Progenitor cell of endocrine pancreas (in vitro differentiated cells): ENCODE measurements at places on chromosomes 16 and 17.

DNA sequence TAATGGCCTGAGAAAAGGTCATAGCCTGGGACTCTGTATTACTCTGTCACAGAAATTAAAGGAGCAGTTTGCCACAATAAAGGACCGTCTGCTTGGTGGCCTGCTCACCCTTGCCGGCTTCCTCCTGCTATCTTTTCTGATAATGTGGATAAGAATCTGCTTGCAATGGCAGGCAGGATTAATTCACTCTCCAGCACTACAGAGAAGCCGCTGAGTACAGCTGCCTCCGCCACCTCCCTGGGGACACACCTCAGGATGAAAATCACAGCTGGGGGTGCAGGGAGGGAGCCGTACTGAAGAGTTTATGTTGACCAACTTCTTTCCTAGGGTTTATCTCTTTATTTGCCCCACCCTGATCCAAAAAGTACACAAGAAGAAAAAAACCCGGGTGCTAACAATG, 245.9 kb upstream of the RPL38 start:
- no peak for DNase-seq

DNA sequence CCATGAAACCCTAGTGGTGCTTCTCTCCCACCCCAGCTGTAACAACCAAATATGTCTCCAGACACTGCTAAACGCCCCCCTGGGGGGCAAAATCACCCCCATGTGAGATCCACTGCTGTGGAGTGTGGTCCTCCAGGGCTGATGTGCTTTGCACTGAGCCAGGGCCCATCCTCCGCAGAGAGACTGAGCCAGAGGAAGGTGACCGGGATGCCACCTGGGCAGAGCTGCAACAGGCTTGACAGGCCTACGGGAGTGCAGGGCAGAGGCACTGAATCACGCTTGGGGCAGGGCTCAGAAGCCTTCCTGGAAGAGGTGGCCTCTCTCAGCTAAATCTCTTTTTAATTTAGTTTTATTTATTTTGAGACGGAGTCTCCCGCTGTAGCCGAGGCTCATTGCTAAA, 4.4 kb downstream of the GJD3 start:
- DNase-seq, result no peak

GRCh38 chr16:19753815-19754643, 36.0 kb downstream of the IQCK start:
- no peak for DNase-seq

DNA sequence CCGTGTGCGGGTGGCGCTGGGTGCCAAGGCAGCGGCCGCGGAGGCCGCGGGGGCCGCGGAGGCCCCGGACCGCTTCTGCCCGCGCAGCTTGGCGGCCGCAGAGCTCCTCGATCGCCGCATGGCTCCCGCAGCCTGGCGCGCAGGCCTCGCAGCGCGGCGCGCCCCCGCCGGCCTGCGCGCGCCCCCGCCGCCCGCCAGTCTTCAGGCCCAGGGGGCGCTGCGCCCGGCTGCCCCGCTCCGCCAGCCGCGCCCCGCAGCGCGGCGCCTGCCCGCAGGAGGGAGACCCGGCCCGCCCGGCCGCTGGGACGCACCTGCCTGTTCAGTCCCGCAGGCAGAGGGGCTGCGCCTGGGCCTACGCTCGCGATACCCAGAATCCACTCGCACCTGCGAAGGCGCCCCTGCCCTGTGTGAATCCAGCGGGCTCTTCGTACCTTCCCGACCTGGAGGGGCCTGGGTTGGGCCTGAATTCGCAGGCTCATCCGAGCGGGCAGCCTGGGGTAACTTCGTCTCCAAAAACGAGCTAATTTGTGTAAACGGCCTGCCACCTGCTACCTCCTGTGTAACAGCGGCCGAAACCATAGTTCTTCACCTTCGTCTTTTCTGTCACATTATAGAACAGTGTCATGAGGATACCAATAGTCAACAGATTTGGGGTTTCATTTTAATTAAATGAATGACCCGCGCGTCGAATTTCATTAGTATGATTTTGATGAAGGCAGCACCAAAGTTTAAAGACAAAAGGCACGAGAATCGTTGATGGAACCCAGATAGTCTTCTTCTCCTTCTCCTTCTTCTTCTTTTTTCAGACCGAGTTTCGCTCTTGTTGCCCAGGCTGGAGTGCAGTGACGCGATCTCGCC, at the start of gene CENPV:
Gene CENPV, minus strand, starts transcription at position 153 of the 858 bp plus-strand sequence. Its CDS starts 33 bp downstream, at position 120.
- peak; percentile 63 for DNase-seq

- no peak for DNase-seq
Measured at GRCh38 chr17:19573075-19573474, 39.4 kb downstream of the SLC47A1 start.

- DNase-seq, result no peak
Measured at GRCh38 chr16:78778101-78779004, 678.9 kb downstream of the WWOX start.

DNA sequence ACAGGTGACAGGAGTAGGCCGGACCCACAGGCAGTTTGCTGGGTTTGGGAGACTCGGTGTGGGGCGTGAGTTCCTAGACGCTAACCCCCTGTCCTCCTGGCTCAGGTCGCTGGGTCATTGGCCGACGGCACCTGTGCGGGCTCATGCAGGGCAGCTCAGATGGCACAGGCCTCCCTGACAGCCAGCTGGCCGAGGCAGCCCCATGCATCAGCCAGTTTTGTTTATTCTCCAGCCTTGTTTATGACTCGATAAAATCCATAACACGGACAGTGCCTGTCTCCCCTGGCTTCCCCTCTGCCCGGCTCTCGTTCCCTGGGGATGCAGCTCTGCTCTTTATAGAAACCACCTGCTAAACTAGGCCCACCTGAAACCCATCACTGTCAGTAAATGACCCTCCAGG, 46.0 kb downstream of the SDK2 start:
- no peak for DNase-seq

DNA sequence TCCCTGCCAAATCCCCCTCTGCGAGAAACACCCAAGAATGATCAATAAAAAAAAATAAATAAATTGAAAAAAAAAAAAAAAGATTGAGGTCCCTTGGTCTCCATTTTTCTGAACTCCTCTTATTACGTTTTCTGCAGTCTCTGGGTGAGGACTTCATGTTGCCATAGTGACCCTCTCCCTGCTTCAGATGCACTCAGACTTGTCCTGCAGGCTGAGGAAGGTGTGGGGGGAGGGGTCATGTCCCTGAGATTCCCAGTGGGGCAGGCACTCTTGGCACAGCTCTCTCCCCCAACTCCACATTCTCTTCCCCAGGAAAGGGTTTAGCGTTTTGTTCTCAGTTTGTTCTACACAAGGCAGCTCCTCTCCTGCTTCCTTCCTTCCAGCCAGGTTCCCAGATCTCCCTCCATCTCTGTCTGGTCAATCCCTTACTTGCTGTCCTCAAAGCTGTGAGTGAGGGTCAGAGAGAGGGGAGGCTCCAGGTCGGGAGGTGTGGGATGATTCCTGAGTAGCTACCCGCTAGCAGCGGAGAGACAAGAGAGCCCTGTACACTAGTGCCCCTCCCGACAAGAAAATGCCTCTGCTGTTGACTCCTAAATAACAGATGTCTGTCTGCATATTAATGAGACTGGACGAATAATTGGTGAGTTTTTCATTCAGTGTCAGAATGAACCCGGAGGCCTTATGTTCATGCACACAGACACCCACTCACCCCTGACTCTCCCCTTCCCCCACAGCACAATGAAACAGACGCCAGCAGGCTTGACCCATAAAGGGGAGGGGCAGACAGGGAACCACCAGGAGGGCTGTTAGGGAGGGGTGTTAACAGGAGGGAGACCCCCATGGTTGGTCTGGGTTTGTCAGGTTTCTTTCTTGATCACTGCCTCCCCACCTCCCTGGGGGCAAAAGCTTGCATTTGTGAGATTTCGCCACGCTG, 9.2 kb downstream of the RND2 start:
- DNase-seq, result no peak

DNA sequence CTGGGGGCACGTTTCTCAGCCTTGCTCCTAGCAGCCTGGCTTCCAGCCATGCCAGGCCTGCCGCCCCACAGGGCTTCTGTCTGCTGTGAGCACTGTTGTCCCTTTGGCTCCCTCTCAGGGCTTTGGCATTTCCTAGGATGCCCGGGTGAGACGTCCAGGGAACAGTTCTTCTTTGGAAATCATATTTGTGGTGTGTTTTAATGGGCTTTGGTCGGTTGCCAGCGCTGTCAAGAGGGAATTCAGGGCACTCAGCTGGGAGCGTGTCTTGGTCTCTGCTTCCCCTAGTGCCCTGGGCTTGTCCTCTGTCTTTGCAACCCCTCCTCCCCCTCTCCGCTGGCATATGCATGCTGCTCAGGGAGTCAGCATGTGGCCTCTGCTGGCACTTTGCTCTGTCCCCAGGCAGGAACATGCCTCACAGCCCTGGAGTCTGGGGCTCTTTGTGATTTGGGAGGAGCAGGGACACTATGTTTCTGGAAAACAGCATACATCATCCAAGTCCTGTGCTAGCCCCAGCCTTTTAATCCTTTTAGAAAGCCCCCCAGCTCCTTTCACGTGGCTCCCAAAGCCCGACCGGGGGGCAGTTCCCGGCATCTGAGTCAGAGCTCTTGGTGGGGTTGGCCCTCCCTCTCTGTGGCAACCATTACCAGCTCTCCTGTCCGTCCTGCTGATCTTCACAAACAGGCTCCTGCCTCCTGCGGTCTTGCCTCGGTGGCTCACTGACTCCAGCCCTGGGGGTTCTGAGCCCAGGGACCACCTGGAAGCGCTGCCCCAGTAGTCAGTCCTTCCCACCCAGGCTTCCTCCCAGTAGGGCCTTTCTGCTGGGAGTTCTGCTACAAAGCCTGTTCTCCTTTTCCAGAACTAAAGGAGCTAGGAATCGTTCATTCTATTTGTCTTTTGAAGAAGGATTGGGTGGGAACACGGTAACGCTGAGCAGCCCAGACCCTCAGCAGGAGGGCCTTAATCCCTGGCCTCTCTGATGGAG, 26.7 kb downstream of the SAP30BP start:
- DNase-seq, result no peak

DNA sequence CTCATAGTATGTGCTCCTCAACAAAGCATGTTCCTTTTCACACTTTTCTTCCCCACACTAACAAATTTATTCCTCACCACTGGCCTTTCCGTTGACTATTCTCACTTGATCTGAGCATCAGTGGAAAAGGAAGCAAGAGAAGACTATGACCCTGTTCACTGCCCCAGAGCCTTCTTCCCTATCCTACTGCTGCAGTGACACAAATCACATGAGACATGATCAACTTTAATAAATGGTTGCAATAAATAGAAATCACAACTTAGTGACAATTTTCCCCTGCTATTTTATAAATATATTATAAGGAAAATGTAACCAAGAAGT, 438.7 kb upstream of the SOX9 start:
- no peak for DNase-seq

DNA sequence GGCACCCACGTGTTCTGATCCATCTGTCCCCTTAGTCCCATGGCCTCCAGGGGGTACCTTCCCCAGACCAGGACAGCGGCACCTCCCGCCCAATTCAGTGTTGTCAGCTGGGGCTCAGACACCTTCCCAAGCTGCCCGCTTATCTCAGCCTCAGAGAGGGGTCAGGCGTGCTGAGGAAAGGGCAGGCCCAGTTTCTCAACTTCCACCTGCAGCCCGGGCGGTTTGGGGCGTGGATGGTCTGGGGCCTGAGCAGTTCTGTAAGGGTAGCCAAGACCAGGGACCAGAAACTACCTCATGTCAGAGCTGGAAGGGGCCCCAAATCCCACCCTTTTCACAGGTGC, 5.1 kb downstream of the PLCD3 start:
- no peak for DNase-seq

DNA sequence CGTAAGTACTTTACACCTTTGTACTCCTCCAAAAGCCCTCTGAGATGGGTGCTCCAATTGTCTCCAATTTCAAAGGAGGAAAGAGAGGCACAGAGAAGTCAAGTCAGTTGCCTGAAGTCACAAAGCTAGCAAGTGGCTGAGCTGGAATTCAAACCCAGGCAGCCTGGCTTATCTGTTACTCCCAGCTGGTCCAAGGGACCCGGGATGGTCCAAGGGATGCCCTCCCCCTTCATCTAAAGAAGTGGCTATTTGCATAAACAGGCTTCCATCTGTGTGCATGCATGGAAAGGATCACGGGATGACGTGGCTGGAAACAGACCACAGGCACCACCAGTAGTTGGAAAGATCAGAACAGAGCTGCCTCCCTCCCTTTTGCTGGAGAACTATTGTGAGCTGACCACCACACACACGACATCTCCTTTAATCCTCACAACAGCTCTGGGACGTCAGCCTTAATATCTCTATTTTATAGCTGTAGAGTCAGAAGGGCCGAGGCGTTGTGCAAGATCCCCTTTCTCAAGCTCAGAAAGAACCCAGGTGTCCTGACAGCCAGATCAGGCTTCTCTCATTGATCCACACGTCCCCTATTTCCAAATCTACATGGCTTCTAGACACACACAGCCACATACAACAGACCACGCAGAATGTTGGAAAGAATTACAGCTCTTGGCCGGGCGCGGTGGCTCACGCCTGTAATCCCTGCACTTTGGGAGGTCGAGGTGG, 10.9 kb upstream of the COL1A1 start:
- DNase-seq, result no peak

GRCh38 chr16:50464325-50465290, 83.6 kb upstream of the NKD1 start:
- no peak for DNase-seq

GRCh38 chr17:1641065-1641403, 4.5 kb downstream of the SCARF1 start:
- DNase-seq, result no peak

- no peak for DNase-seq
Measured at GRCh38 chr16:67199011-67199807, at the start of gene ELMO3. Gene ELMO3 (plus strand): TSS chr16:67199131. CDS start chr16:67199327, 196 bp downstream.

GRCh38 chr17:35596530-35597233, 9.6 kb downstream of the AP2B1 start:
- DNase-seq, result no peak

- peak; percentile 60 for DNase-seq
Measured at GRCh38 chr17:37358098-37358829, 17.5 kb upstream of the C17orf78 start.
